Bronchial epithelial cell (primary cell): ENCODE measurements at places on chromosomes 7 and 10. TPM values are rescaled to one million over a fixed set of nuclear protein-coding genes. Genes with fewer than 3 reads are reported as not detected.
A peak's percentile ranks its signal among the peaks of the same experiment; 100 is the strongest.

DNA sequence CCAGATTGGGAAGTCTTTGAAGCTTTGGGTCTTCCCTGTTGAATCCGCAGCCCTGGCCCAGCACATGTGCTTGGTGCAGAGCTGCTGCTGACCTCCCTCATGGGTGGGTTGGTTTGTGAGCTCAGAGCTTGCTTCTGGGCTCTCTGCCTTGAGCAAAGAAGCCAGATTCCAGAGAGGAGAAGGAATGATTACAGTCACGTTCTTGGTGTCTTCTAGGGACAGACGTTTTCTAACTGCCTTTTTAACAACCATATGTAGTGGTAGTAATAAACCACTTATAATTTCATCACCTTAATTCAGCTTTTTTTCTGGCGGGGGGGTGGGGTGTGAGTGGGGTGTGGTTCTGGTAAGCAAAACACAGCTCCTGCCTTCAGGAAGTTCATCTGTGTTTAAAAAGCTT, 39.5 kb downstream of the LRMDA start:
- DNase-seq = no peak

GRCh38 chr7:112556633-112557032, 75.8 kb downstream of the LSMEM1 start:
- DNase-seq = peak; percentile 93

The UCMA gene
- not detected in 2 replicates for total RNA-seq

GRCh38 chr7:108285003-108285368, 154.8 kb upstream of the LAMB4 start:
- peak; percentile 73 for DNase-seq

The CAV2 gene
- 132 and 150 TPM in 2 replicates for total RNA-seq

DNA sequence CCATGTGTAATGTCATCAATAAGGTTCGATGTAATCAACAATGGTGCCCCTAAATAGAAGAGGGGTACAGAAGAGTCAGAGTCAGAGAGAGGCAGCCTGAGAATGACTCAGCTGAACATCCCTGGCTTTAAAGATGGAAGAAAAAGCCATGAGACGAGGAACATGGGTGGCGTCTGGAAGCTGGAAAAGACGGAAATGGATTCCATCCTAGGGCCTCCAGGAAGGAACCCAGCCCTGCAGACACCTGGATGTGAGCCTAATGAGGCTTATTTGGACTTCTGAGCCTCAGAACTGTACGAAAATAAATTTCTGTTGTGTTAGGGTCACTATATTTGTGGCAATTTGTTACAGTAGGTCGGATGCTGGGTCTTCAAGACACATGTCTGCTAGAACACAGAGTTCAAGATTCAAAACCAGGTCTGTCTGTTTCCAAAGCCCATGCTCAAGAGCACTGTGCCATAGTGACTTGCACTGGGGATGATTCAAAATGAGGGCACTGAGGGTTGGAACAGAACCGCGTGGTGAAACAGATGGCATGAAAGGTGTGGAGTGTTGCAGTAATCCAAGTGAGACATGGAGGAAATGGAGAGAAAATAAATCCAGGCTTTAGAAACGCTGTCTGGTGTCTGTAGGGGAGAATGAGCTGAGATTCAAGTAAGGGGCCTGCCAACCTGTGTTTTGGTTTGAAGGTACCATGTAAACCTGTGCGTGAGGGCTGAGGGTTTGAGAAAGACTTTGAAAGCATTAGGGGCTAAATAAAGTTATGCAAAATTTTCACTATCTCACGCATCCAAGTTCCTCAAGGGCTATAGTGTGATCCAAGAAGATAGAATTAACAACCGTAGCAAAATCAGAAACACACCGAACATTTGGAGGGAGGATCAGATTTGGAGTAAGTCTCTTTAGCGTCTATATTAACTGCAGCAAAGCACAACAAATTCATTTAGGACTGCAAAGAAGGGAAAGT, 849.1 kb upstream of the AUTS2 start:
- DNase-seq = no peak

DNA sequence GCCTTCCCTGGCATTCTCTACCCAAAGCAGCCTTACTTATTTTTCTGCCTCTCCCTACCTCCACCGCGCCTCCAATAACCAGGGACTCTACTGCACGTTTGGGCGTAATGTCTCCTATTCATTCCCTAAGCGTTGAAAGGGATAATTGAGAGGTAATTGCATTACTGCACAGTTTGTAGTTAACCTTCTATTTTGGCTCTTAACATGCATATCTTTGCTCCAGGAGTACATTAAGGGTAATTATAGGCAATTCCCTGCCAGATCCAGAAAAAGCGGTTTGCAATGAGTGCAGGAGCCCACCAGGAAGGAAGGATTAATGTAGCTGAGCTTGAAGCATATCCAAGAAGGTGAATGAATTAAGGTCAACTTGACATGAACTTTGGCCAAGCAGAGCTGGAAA, 558.4 kb downstream of the TYW1 start:
- DNase-seq = no peak

- no peak for DNase-seq
Measured at GRCh38 chr7:80334908-80335307, 177.0 kb downstream of the GNAT3 start.

DNA sequence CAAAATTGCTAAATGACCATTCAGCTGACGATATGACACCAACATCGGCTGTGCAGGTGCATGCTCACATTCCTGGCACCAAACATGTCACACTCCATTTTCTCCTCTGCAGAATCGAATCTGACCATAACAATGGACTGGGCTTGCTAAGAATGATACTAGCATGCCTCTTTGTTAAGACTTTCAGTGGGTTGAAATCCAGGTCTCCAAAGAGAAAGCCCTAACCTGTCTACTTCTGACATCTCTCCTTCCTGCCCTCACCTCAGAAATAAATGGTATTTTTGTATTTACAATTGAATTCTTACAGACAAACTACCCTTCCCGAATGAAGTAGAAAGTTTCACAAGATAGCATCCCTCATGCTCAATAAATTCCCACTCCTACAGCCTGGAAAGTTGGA, 373.9 kb downstream of the KCNMA1 start:
- DNase-seq = no peak

DNA sequence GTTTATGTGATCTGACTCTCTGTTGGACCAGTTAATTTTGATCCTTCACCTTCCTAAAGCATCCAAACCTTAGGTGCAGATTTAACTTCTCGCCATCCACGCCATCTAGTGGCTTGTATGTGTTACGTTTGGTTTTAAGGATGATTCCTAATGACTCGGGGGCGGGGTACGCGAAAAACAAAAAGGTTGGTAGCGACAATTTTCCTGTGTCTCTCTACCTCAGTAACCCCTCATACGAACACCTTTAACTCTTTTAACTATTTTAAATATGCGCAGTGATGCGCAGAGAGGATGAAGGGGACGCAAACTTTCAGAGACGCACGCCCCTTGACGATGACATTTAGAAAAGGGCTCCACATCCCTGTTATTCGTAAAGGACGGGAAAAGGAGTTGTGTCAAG, 714 bp upstream of the KCND2 start:
- peak; percentile 54 for DNase-seq

DNA sequence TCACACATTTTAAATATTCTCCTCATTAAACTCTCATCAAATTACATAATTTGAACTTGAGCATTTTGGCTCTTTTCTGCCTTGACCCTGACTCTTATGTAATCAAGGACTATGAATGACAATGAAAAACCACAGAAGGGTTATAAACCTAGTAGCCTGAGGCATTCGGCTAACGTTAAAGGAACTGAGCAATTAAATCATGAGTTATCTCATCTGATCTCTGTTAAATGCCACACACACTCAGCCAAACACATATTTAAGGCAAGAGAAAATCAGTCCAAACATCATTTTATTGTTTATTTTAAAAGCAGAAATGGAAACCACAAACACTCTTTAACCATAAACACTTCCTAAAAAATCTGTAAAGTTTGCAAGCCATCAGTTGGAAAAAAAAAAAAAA, 204.3 kb downstream of the DGKI start:
- no peak for DNase-seq

DNA sequence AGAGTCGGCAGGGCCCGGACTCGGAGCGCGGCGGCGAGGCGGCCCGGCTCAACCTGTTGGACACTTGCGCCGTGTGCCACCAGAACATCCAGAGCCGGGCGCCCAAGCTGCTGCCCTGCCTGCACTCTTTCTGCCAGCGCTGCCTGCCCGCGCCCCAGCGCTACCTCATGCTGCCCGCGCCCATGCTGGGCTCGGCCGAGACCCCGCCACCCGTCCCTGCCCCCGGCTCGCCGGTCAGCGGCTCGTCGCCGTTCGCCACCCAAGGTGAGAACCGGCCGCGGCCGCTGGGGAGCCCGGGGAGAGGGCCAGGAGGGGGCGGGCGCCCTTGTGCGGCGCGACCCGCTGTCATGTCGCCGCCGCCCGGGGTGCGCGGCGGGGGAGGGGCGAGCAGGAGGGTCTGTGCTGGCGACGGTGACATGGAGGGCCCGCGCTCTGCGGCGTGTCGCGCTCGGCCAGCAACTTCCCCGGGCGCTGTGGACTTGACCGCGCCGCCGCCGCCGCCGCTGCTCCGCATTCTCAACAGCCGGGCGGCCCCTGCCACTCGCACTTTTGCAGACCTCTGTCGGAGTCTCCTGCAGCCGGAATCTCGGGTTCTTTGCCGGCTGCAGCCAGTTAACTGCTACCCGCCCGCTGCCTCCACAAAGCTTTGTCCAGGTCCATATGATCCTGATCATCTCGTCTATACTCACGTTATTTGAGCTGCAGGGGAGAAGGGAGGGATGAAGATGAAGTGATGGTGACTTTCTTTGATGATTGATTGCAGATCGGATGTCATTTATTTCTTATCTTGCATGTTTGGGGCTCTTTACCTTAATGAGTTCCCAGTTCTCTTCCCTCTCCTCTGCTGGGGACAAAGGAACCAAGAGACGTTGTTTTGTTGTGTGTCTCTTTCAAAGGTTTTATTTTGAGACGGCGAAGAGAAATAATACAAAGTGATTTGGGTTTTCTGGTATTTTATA, 869 bp downstream of the TRIM24 start:
- no peak for DNase-seq

- peak; percentile 99 for DNase-seq
Measured at GRCh38 chr10:122293961-122294380, 22.9 kb downstream of the BTBD16 start.

The UNCX gene
- total RNA-seq = not detected in 2 replicates

The GIMAP2 gene
- total RNA-seq = 0.13 and 0.26 TPM in 2 replicates

- DNase-seq = no peak
Measured at GRCh38 chr7:116951366-116952292, 1.7 kb upstream of the ST7 start.

- no peak for DNase-seq
Measured at GRCh38 chr10:122554131-122555036, 6.2 kb upstream of the DMBT1 start.

The HTR5A gene
- not detected in 2 replicates for total RNA-seq

The LSM8 gene
- 30.8 and 38.5 TPM in 2 replicates for total RNA-seq

The C10orf120 gene
- total RNA-seq = not detected in 2 replicates

DNA sequence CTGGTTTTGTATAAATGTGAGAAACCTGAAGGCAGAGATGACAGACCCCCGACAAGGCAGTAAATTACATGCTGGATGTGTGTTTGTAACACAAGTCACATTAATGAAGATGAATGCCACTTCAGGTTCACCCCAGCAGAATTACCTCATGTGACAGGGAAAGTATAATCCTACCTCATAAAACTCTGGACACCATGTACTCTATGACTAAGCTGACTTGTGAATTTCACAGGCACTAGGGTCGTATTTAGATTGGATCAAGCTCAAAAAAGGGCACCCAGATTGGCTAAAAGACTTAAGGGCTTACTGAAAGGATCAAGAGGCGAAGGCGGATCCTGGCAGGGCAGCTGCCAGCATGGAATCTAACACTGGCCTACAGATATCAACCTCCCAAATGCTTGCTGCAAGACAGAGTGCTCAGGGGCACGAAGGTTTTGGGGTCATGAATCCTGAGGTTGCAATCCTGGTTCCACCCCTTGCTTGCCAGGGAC, 161.4 kb downstream of the PIP4K2A start:
- DNase-seq = no peak

- peak; percentile 47 for DNase-seq
Measured at GRCh38 chr7:149742075-149742701, 31.2 kb downstream of the ZNF467 start.

The MORN4 gene
- total RNA-seq = 7.1 and 9.0 TPM in 2 replicates

The C10orf105 gene
- total RNA-seq = not detected in 2 replicates

DNA sequence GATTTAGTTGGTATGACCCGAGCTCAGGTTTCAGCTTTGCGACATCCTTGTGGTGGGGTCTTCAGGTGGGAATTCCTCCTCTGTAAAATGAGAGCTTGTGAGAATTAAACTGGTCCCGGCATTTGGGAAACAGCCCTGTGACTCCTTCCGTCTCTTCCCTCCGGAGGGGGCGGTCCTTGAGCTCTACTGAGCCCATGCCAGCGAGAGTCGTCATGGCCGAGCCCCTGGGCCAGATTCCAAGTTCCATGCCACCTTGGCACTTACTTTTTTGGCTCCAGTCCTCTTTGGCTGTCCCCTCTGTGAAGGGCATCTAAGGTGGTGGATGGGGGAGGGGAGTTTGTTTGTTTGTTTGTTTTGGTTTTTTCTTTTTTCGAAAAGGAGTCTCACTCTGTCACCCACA, 47.6 kb downstream of the GTF2IRD1 start:
- DNase-seq = no peak

DNA sequence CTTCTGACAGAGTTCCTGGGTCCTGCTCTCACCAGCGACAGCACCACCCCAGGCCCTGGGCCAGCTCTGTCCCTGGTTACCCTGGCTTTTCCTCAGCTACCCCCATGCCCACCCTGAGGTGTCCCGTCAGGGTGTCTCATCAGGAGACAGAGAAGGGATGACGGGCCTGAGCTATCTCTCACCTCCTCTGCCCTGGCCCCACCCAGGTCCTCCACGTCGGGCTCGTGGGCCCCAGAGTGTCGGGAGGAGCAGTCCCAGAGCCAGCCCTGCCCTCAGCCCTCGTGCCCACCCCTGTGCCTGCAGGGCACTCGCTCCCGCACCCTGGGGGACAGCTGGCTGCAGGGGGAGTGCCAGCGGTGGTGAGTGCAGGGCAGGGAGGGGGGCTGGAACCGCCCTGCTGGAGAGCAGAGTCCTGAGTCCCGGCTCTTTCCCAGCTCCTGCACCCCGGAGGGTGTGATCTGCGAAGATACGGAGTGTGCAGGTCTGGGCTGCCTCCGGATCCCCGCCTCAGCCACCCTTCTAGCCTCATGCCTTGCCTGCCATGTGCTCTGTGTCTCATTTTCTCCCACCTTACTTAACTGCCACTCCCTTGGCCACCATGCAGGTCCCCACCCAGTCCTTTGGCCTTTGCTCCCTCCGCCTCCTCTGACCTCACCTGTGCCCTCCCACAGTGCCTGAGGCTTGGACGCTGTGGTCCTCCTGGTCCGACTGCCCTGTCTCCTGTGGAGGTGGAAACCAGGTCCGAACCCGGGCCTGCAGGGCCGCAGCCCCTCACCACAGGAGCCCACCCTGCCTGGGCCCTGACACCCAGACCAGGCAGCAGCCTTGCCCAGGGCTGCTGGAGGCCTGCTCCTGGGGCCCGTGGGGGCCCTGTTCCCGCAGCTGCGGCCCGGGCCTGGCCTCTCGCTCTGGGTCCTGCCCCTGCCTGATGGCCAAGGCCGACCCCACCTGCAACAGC, 16.7 kb upstream of the ZNF862 start:
- no peak for DNase-seq

- no peak for DNase-seq
Measured at GRCh38 chr7:36232971-36233550, 80.0 kb downstream of the EEPD1 start.

The STEAP1 gene
- total RNA-seq = 10.0 and 12.7 TPM in 2 replicates
